Activated CD4-positive, alpha-beta T cell treated with anti-CD3 and anti-CD28 coated beads for 48 hours (primary cell): ENCODE measurements at places on chromosomes 2 and 18.

DNA sequence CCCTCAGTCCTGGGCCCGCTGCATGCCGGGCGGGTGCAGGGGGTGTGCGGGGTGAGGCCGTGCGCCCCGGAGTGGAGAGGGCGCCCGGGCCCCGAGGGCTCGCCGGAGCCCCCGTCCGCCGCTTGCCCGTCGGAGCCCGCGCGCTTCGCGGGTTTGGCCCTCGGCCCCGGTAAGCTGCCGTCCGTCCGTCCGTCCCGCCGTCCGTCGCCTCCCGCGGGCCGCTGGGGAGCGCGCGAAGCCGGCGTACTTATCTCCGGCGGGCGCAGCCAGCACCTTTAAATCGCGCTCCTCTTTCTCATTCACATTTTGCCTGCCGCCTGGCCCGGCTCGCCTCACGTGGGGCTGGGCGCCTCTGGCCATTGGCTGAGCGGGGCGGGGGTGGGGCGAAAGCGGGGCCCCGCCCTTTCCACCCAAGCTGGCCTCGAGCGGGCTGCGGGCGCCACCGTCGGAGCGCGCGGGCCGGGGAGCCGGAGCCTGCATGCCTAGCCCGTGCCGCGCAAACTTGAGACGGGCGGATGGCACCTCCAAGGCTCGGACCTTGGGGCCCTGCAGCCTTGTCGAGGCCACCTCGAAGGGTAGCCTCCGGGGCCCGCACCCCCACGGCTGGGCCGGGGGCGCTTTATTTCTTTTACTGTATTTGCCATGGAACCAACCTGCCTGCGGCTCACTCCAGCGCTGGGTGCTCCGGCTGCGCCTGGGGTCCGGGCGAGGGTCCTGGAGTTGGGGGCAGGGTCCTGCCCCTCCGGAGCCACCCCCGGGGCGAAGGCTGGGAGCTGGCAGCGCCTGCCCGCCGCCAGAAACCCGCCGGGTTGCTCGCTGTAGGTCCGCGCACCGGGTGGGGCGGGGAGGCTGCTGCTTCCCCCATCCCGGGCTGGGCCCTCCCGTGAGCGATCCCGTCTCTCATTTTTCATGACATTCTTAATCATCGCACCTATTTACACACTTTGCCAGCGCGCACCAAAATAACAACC, at the start of gene GBX2:
Gene GBX2, minus strand, starts transcription at position 277 of the 971 bp plus-strand sequence. CDS start 415 bp downstream, outside the sequence.
- peak; percentile 38 for DNase-seq

- DNase-seq = no peak
These were observed 29.8 kb downstream of the TMEM87B start for GRCh38 chr2:112084689-112085374.

- no peak for DNase-seq
These were observed 383.6 kb upstream of the SALL3 start for GRCh38 chr18:78595924-78596573.

- DNase-seq = no peak
These were observed 11.4 kb upstream of the ARHGAP25 start for GRCh38 chr2:68723181-68723580.

DNA sequence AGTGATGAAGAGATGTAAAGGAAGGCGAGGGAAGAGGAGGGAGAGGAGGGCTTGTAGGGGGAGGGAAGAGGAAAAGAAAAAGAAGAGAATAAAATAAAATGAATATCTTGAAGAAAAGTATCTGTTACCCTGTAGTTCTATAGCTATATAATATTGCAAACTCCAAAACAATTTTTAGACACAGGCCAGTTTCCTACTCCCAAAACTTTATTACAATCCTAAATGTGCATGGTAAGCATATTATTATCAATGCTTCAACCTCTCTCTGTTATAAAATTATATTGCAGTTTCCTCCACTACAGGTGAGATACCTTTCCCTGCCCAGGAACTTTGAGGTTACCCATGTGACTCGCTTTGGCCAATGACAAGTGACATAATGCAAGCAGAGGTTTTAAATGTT, 1351.6 kb upstream of the NRXN1 start:
- DNase-seq = no peak

DNA sequence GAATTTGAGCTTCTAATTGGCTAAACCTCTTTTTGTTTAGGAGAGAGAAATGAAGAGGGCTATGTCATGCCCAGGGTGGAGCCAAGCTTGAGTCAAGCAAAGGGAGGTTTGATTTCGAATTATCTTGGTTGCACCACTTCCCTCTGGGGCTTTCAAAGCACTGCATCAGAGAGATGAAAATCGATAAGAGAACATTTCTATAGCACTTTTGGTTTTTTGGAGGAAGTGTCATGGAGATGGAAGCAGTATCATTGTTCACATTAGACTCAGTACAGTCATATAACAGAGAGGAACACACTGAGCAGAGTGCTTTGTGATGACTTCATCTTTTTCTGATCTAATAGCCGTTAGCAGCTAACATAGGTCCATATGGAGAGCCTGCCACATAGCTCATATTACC, 120.3 kb upstream of the UXS1 start:
- peak; percentile 12 for DNase-seq

- DNase-seq = no peak
These were observed 217.9 kb downstream of the VAPA start for GRCh38 chr18:10131460-10132395.

GRCh38 chr2:27109083-27109482, 9.8 kb downstream of the CGREF1 start:
- DNase-seq = no peak

DNA sequence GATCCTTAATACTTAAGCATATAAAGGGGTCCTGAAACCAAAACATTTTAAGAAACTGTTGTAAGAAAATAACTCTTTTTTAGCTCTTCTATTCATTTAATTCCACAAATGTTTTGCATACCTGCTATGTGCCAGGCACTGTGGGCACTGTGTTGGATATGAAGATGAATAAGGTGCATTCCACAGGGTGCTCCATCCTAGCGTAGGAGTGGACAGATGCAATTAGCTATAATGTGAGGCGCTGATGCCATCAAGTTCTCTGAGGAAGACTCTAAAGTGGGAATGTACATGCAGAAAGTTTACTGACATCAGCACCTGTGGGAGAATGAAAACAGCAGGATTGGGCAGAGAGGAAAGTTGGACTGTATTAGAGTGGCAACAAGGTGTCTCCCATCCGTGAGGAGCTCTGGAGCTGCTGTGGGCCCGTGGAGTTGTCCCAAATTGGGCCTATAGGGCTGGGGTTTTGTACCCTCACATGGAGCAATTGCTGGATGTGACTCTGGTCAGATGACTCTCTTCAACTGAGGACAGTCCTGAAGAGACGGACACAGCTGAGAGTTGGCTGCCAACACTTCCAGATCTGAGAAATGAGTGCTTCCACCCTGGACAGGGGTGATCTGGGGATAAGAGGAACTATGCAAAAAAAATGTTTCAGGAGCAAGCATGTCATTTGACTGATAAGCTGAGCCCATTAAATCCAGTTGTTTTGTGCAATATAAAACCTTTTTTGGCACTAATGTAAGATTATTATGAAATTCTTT, 22.3 kb downstream of the CD8A start:
- DNase-seq = no peak

DNA sequence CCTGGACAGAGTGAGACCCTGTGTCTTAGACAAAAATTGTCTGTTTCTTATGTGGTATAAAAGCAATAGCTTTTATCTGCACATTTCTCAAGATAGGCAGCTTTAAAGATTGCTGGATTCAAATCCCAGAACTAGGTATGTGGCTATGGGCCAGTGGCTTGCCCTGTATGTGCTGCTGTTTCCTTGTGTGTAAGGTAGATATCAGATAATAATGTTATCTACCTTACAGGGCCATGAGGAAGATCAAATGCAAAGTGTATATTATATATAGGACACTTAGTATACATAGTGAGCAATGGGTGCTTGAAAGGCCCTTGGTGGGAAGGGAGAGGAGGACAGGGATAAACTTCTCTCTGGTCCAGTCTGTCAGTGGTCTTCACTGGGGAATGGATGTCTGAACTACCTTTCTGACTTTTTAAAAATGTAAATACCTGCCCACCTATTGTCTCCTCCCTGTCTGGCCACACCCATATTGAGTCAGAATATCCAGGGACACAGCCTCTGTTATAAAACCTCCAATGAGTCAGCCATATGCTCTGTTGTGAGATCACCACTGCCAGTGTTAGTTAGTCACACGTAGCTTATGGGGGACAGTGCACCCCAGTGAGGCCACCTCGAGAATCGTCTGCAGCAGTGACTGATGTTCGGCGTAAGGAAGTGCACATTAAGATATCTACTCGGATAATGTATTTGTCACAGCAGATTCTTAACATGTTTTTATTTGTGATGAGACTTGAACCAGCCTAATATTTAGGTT, 383.4 kb downstream of the PTPRM start:
- DNase-seq = peak; percentile 16

GRCh38 chr18:29084120-29084519, 907.2 kb upstream of the CDH2 start:
- DNase-seq = no peak

DNA sequence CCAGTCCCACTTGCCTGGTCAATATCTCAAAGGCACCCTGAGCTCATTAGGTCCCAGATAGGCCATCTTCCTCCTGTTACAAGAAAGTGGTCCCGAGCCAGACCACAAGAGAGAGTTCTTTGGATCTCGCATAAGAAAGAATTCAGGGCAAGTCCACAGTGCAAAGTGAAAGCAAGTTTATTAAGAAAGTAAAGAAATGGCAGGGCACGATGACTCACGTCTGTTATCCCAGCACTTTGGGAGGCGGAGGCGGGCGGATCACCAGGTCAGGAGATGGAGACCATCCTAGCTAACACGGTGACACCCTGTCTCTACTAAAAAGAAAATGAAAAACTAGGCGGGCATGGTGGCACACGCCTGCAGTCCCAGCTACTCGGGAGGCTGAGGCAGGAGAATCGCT, 10.8 kb upstream of the SMAD7 start:
- DNase-seq = no peak

DNA sequence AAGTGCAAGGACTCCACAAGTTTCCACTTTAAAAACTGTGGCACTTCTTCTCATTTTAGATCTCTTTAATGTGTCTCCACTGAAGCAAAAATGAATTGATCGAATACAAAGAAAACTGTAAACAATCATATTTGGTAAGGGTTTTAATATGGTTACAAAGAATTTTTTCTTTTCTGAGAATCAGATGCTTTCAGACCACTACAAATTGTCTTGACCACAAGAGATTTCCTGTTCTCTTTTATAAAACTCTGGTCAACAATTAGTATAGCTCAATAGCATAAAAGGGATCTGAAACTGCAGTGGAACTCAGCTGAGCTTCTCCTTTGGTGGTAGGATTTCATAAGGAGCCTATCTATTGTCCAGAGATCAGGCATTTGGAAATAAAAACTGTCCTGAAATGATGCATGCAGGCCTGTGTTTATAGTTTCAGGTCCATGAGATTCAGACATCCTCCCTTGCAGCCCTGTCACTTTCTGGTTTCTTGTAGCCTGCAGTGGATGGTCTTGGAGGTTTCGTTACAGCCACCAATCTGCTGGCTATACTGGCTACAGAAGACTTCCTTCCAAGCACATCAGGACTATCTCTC, 120.0 kb downstream of the DOCK10 start:
- no peak for DNase-seq

GRCh38 chr2:34388446-34388845, 789.3 kb upstream of the FAM98A start:
- DNase-seq = no peak

- DNase-seq = peak; percentile 4
These were observed 227.7 kb downstream of the RPIA start for GRCh38 chr2:88919087-88919738.

- no peak for DNase-seq
These were observed 122.8 kb downstream of the NRP2 start for GRCh38 chr2:205805136-205805535.

GRCh38 chr2:239303711-239304532, 96.9 kb downstream of the HDAC4 start:
- peak; percentile 34 for DNase-seq

DNA sequence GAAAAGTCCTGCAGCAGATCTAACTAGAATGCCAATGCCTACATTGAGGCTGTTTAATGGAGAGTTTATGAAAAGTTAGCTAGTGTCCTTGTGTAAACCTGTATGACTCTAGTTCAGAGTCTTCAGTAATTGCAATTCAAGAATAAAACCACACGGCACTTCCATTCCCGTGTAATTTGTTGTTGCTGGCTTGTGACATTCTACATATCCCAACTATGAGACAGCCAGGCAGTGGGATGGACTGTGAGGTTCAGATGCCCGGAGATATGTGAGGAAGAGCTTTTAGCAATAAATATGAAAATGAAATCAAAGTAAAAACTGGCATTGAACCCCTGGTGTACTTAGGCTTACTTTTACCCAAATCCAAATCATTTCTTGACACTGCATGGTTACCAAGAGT, 263.4 kb downstream of the NEDD4L start:
- DNase-seq = no peak

DNA sequence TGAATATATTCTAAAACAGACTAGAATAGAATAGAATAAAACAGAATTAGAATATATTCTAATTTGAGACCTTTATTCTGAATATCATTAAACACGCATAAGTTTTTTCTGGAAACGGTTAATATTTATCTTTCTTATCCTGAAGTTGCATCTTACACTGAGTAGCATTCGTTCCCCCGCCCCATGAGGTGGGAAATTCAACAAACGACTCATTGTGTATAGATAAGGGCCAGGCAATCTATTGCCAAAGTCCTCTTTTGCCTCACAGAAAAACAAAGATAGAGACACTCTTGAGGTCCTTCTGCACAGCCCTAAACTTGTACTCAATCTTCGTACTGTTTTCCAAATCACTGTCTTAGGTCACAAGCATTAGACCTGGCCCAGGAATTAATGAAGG, 98.1 kb downstream of the COL6A3 start:
- no peak for DNase-seq

- DNase-seq = no peak
These were observed 44.0 kb upstream of the ROCK2 start for GRCh38 chr2:11388262-11389051.

DNA sequence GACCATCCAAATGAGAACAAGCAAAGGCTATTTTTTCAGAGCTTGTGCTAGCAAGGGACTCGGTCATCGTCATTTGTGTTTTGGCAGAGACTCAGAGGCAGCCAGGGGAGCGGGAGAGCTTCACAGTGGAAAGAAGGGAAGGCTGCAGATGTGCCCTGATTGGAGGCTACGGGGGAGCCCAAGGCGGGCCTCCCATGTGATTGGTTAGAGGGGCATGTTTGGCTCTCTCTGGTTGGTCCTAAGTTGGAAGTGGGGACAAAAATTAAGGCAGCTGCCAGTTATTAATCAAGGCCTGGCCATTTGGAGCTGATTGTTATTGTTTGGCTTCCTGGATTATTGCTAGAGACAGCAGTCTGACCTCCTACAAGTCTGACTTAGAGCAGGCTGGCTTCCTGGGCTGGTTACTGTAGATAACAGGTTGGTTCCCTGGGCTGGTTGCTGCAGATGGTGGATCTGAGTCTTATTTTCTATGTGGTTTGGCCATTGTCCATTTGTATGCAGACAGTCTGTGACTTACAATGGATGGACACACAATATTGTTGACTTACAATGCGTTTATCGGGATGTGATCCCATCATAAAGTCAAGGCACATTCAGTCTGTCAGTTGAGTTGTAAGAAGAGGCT, 5.9 kb downstream of the FER1L5 start:
- no peak for DNase-seq

DNA sequence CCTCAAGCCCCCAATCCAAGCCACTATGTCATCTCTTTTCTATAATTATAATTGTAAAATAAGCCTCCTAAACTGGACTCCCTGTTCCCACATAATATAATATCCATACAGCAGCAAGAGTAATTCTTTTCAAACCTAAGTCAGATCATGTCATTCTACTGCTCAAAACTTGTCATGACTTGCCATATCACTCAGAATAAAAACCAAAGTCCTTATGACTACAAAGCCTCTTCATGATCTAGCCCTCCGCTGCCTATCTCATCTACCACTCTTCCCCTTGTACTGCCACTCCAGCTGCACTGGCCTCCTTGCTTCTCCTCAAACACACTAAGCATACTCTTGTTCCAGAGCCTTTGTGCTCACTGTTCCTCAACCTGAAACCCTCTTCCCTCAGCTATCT, 69.9 kb downstream of the MEMO1 start:
- DNase-seq = no peak

- DNase-seq = no peak
These were observed 47.9 kb downstream of the KIF5C start for GRCh38 chr2:148922776-148923475.
